ENCODE measurements at places on chromosomes 1 and 21.

DNA sequence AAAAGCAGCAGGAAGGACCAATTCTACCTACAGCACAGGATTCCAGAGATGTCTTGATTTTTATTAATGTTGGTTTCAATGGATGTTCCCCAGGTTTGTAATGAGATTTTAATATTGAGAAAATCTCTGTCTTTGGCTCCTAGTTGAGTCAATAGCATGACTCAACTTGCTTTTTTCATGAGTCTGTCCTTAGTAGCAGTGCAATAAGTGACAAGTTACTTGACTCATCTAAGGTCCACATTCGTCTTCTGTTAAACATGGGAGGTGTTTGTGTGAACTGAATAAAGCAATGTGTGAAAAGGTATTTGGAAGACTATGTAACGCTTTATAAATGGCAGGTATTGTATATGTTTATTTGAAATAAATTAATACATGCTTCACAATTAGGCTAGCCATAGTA lies 645.0 kb upstream of the PTBP2 start:
- DNase-seq = no peak

GRCh38 chr1:22544606-22545005 lies 18.7 kb upstream of the EPHA8 start:
- no peak for DNase-seq

DNA sequence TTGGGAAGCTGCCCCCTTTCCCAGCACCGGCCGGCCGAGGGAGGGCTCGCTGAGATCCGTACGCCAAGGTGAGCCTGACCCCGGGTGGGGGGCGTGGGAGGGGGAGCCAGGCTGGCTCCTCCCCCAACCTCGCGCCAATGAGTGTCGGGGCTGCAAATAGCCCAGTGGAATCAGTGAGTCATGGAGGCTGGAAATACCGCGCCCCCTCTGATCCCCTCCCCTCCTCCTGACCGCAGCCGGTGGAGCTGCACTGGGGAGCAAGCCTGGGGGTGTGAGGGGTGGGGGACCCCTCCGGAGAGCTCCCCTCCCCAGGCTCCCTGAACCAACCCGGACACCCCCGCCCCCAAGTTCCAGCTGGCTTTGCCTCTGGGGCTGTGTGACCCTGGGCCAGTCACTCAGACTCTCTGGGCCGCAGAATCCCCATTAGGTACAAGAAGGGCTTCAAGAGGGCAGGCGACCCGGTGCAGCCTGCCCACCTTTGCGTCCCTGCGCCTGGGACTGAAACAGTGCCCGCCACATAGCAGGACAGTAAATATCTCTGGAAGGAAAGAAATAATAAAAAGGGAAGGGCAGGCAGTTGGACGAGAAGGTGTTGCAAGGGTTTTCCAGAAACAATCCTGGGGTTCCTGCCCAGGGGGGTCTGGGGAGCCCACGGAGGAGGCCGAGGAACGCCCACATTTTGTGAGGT lies 4.5 kb downstream of the HSPB7 start:
- no peak for DNase-seq

- DNase-seq = no peak
These were observed 64.8 kb upstream of the MRPS6 start for GRCh38 chr21:34008618-34009017.

DNA sequence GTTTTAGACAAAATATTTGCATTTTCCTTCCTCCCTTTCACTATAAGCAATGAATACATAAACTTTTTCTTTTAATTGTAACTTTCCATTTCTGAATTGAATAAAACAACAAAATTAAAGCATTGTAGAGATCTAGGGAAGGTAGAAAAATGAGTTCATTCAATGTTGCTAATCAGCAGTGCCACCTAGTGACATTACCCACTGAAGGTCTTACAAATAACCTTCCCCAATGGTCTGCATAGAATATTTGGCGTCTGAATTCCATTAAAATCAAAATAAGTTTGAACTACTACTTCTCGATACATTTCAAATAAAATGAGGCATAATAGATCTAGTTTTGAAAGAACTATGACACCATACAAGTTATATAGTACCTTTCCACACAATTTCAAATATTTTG lies 19.6 kb downstream of the FH start:
- DNase-seq = peak; percentile 70

GRCh38 chr1:39898648-39899603 lies 2.8 kb downstream of the MYCL start:
- DNase-seq = peak; percentile 76

DNA sequence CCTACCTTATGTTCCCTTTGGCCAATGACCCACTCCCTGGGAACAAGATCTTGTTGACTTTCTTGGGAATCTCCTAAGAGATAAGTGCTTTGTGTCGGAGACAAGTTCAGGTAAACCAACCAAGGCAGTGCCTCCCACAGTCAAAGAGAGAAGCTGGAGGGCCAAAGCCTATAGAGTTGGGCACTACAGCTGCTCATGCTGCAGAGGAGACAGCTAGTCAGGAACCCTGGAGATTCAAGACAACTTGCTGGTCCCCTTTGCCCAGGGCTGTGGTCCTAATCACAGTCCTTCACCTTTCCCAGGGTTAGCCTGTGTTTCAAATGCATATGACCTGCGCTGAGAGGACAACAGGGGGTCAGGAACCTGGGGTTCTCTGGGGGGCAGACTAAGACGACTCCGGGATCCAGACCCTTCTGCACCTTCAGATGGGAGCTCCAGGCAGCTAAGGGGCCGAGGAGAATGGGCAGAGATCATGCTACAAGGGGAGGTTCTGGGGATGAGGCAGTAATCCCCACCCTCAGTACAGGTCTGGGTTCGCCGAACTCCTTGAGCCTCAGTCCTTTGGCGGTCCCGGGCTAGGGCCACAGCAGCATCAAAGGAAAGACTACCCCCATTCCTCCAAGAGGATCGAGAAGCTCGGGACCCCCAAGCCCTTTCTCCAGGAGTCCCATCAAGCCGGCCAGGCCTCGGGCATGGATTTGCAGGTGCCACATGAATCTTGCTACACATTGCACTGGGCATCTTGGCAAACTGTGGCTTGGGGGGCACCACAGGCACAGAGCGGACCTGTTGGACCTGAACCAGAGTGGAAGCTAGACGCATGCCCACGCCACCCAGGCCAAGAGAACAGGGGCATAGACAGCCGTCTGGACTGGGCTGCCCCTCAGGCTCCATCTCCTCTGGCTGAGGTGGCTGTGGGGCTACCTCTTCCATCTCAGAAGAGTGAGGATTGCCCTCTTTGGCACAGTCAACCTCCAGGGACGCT lies 2.0 kb upstream of the USF1 start:
- DNase-seq = no peak

- peak; percentile 61 for DNase-seq
These were observed 84.7 kb downstream of the PDE9A start for GRCh38 chr21:42737951-42738590.

GRCh38 chr1:222331765-222332164 lies 216.1 kb downstream of the HHIPL2 start:
- no peak for DNase-seq

GRCh38 chr1:119068427-119068826 lies 72.0 kb downstream of the WARS2 start:
- no peak for DNase-seq

DNA sequence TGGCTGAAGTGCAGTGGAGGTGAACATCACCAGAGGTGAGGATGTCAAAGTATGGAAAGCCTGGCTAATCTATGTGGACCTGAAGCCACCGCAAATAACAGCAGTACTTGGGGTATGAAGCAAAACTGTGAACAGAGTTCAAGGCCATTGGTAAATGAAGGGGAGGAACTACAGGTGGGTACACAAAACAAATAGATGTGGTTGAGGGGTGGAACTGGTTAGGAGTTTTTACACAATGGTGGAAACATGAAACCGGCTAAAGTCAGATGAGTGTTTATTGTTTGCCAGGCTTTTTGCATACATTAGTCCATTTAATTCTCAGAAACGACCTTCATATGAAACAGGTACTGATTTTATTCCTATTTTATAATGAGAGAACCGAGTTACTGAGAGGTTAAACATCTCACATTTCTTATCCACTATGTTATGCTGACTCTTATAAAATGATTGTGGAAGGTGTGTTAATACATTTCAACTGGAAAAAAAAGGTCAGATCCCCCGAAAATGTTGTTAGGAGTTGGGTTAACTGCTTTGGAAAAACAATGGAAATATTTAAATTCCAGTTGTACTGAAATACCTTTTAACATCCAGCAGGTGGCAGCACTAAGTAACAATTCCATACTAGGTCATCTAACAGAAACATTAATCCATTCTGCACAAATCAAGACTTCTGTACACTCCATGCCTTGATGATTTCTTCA lies 44.3 kb upstream of the GTF2B start:
- peak; percentile 73 for DNase-seq

- no peak for DNase-seq
These were observed 40.4 kb upstream of the SYNC start for GRCh38 chr1:32742956-32743355.

DNA sequence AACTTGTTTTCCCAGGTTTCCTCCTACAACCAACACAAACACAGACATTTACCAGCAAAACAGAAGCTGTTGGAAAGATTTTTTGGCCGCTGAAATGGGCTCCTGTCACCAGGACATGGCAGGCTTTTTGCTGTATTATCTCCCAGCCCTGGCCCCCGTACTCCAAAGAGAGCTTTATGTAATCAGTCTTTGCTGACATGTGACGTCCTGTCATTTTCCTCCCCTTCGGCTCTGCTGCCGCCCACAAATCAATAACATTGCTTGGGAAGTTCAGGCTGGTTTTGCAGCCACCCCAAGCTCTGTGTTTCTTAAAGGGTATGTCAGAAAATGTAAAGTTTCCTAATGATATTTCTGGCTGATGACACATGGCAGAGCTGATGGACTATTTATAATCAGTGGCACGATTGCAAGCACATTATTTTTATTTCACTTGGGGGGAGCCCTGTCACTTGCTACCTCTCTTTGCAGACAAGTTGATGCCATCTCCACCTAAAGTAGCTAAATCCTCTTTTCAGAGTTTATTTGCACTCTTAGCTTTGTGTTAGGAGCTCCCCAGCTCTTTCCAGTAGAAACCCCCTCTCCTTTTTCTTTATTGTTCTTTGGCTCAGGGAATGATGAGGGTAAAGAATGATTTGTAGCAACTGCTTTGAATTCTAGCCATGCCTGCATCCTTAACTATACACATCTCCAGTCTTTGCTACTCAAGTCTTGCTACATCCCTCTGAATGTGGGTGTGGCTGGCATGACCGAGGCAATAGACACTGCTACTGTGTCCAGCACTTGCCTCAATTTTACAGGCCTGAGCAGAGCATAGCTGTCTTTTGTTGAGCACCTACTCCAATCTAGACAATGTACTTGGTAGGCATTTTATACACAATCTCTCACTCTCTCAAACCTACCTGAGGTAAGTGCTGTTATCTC lies 67.3 kb downstream of the ELAVL4 start:
- no peak for DNase-seq

DNA sequence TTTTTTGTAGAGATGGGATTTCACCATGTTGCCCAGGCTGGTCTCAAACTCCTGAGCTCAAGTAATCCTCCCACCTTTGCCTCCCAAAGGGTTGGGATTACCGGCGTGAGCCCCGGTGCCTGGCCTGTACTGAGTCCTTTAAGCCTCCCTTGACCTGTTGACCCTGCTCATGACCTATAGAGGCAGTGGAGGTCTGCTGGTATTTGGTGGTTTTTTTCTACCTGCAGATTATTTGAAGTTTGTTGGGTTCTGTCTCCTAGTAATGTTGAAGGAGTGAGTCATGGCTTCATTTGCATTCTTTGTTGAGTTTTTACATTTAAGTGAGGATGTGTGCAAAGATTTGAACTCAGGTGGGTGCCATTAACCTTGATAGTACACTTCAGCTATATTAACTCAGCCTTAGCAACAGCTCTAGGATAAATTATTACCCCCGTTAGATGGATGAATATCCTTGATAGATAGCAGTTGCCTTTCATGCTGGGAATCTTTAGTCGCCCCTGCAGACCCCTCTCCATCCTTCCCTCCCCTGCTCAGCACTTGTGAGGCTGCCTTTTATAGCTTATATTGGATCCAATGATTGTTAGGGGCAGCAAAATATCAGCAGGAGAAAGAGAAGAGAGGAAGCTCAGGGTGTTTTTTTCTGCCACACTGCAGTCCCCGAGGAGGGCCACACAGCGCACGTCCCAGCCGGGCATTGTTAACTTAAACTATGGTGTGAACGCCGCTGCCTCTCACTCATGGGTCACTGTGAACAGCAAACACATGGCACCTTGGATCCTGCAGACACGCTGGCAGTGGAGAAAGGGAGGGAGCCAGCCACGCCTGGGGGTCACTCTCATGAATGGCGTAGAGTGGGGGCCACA lies 14.9 kb upstream of the NPPB start:
- DNase-seq = no peak

Data from pons (tissue), 1 donor.